ENCODE measurements at places on chromosomes 4 and X.

GRCh38 chr4:188485906-188486305 is 346.7 kb downstream of the TRIML1 start:
- DNase-seq = no peak

- peak; percentile 69 for DNase-seq
Observed at GRCh38 chr4:76883147-76883546, 14.8 kb downstream of the SOWAHB start.

- no peak for DNase-seq
Observed at GRCh38 chr4:54065282-54066087, 1.1 kb upstream of the CHIC2 start.

GRCh38 chr4:112222219-112222955 is 9.2 kb upstream of the AP1AR start:
- no peak for DNase-seq

DNA sequence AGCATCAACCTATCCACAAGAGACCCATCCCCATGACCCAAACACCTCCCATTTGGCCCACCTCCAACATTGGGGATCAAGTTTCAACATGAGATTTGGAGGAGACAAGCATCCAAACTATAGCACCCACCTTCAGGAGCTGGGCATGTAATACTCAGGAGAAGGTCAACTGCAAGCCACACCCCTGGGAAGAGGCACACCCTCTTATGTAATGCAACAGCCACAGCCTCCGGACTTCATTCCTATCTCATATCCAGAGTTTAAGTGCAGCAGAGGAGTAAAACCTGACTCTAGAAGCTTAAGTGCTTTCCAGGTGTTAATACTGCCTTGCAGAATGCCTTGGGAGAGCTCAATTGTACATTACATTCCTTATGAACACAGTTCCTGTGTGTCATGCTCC is 197.4 kb downstream of the PTTG2 start:
- no peak for DNase-seq

DNA sequence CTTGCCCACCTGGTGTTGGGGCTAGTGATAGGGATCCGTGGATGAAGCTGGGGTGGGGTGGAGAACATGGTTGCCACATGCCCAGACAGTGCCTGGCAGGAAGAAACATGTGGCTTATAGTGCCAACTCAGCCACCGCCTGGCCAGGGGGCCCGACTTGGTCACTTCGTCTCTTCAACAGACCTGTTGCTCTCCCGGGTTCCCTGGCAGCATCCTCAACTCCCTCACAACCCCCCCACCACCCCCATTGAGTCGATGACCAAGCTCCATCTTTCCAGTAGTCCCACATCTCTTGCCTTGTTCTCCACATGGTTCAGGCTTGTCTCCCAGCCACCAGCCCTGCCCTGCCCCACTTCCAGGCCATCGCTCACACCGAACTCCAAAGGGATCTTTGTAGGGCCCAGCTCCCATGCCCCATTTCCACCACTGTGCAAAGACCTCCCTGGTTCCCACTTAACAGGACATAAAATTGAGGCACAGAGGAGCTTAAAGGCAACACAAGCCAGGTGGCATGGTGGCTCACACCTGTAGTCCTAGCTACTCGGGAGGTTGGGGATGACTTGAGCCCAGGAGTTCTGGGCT is 7.8 kb downstream of the PNCK start:
- DNase-seq = no peak

DNA sequence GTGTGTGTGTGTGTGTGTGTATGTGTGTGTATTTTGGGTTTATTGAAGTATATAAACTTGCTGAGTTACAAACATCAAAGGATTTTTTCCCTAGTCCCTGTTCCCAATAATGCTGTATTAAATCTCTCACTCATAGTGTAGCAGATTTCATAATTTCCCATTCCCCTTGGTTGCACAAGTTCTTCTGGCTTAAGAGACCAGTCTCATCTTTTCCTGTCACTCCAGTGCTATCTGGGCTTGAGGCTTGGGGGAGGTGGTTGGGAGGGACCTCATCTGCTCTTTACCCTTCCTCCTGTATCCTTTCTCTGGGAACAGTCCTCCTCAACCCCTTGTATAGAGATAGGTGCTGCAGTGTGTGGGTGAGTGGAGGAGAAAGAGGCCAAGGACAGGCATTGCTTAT is 285.4 kb upstream of the BOD1L1 start:
- peak; percentile 86 for DNase-seq

- no peak for DNase-seq
Observed at GRCh38 chrX:39823854-39824253, 273.9 kb downstream of the BCOR start.

GRCh38 chr4:11525085-11525484 is 96.4 kb upstream of the HS3ST1 start:
- DNase-seq = peak; percentile 13

- no peak for DNase-seq
Observed at GRCh38 chrX:20665481-20665880, 398.8 kb upstream of the RPS6KA3 start.

DNA sequence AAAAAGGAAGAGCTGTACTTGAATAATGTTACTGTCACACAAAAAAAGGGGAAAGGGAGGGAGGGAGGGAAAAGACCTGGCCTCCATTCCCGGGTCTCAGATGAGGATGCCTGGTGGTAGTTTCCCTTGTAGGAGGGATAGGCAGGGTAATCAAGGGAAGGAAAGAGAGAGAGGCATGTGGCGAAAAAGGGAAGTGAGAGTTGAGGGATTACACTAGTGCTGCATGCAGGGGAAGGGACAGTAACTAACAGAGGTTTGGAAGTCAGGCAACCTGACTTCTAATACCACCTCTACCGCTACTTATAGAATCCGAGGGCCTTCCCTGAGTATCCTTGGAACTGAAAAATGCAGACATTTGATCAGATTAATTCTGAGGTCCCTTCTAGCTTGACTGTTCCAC is 821.7 kb upstream of the FTHL17 start:
- no peak for DNase-seq

DNA sequence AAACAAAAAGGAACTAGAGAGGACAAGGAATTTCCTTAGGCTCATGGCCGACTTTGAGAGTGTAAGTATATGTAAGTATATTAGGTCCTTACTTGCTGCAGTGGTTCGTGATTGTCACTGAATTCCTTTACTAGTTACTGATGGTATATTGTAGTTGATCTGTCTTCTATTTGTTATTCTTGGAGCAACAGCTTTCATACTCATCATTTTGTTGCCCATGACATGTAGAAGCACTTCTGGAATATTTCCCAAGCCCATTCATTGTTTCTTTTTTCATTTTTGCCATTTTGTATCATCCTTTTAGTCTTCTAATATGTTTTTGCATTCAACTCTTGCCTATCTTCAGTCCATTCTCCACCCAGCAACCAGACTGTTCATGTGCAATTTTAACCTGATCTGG is 170.0 kb downstream of the ARHGAP10 start:
- no peak for DNase-seq

DNA sequence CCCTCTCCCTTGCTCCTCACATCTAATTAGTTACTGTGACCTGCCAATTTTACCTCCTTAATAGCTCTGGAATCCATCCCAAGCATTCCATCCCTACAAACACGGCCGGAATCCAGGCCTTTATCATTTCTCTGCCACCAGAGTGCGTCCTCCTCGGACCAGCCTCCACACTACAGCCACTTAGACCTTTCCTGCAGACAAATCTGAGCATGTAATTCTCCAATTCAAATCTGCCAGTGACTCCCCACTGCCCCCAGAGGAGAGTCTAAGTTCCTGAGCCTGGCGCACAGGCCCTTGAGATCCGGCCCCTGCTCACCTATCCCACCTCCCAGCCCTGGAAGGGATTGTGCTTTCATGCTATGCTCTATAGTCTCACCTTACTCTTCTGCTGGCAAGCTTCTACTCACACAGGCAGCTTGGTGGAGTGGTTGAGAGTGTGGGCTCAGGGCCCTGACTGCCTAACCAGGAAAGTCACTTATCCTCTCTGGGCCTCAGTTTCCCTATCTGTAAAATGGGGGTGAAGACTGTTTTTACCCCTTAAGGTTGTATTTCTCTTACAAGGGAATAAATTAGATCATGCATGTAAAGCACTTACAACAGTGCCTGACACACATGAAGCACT is 31.2 kb downstream of the PJA1 start:
- peak; percentile 84 for DNase-seq

DNA sequence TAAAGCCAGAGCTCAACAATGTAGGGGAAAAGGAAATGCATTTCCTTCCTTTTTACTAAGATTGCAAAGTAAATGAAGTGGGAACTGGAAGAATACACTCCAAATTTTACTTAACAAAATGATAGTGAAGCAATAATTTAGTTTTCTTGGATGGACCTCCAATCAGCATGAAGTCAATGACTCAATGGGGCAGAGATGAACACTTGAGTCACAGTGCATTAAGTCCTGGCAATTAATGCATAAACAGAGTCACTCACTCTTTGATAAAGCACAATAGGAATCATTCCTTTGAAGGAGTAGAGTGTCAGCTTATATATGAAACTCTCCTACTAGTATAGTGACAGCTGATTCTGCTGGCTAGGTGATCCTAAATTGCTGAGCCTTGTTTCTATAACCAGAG is 66.7 kb upstream of the FRAS1 start:
- DNase-seq = peak; percentile 1

GRCh38 chrX:121008920-121009319 is 23.4 kb upstream of the CT47A1 start:
- DNase-seq = peak; percentile 46

DNA sequence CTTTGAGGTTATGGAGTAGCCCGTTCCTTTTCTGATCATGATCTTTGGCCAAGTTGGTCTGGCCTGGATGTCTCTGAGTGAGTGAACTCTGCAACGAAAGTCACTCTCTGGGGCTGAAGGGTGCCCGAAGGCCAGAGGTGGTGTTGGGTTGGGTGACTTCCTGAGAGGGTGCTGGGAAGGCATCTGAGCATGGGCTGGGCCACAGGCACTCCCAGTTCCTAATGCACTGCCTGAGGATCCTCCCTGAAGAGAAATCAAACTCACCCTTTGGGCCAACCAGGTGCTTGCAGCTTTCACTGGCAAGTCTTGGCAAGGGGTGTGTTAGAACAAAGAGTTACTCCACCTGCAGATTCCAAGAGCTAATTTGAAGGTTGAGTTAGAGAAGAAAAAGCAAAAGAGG is 66.4 kb upstream of the SCML1 start:
- no peak for DNase-seq

- no peak for DNase-seq
Observed at GRCh38 chr4:182254026-182254780, 11.0 kb downstream of the TENM3 start.

DNA sequence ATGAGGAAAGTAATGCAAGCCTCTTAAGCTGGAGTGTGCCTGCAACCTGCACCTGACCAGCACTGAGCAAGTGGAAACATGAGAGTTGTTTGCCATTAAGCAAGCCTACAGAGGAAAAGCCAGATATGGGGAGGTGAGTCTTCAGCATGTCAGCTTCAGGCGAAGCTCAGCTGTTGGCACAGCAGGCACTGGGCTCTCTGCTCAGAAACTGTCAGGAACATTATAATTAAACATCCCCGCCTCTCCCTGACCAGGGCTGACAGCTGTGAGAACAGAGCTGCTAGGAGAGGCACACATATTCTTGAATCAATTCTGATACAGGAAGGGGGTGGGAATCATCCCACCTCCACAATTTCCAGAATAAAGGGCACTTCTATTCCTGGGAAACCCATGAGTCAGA is 19.0 kb upstream of the DCX start:
- DNase-seq = no peak

GRCh38 chr4:11439836-11440235 is 11.1 kb upstream of the HS3ST1 start:
- DNase-seq = no peak

DNA sequence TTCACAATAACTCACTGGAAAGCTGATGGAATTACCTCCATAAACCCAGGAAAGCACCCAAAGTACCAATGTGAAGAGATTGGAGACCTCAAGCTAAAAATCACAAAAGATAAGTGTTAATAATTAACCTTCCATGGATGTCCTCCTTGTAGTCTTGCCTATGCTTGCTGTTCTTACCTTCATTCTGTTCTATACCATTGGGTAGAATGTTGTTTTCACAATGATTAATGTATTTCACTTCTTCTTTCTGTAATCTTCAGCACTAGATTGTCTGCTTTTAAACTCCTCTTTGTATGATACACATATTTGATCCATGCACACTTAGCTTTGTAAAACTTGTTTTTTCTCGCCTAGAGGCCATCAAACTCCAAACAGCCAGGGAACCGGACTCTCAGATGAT is 570.3 kb downstream of the RAPGEF2 start:
- no peak for DNase-seq

- no peak for DNase-seq
Observed at GRCh38 chrX:104284507-104284906, 29.8 kb upstream of the ESX1 start.

DNA sequence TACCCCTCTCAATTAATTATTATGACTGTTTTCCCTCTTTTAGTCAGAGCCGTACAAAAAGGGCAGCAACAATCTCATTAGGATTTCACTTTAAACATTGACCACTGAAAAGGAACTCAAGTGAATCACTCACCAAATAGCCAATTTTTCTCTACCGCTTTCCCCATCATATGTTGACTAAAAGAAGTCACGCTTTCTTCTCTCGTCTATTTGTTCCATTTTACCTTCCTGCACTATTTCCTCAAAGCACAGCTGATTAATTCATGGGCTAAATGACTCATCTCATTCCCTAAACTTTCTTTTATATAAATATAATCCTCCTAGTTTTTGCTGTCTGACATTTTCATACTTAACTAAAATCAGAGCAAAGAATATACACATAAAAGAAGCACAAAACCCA is 8.2 kb downstream of the MID1 start:
- DNase-seq = peak; percentile 61
